Immature natural killer cell (primary cell): ENCODE measurements at places on chromosomes 6 and 20. TPM values are rescaled to one million over a fixed set of nuclear protein-coding genes. Genes with fewer than 3 reads are reported as not detected.

The TBXT gene
- 0.26 TPM for polyA plus RNA-seq

The CYP39A1 gene
- not detected for polyA plus RNA-seq

The SYS1 gene
- polyA plus RNA-seq: 52.4 TPM

The C6orf58 gene
- polyA plus RNA-seq: not detected

The TUBB2B gene
- polyA plus RNA-seq: not detected

The HMGN4 gene
- 209 TPM for polyA plus RNA-seq

The TGM3 gene
- not detected for polyA plus RNA-seq
